ENCODE measurements at places on chromosomes 13 and 19.
A peak's percentile ranks its signal among the peaks of the same experiment; 100 is the strongest.

GRCh38 chr19:42542791-42543190 lies 14.5 kb upstream of the CEACAM1 start:
- no peak for DNase-seq

GRCh38 chr13:31330236-31330635 lies 130.5 kb downstream of the B3GLCT start:
- DNase-seq, result no peak

- DNase-seq, result no peak
Measured at GRCh38 chr13:24032252-24032651, 128.3 kb upstream of the SPATA13 start.

GRCh38 chr19:58569943-58570670 lies 3.0 kb downstream of the MZF1 start:
- DNase-seq, result no peak

- peak; percentile 5 for DNase-seq
Measured at GRCh38 chr13:96958286-96958891, 35.9 kb downstream of the OXGR1 start.

- DNase-seq, result no peak
Measured at GRCh38 chr13:27522847-27523246, 72.5 kb upstream of the MTIF3 start.

GRCh38 chr13:43573361-43573740 lies 213.4 kb downstream of the ENOX1 start:
- DNase-seq, result no peak

DNA sequence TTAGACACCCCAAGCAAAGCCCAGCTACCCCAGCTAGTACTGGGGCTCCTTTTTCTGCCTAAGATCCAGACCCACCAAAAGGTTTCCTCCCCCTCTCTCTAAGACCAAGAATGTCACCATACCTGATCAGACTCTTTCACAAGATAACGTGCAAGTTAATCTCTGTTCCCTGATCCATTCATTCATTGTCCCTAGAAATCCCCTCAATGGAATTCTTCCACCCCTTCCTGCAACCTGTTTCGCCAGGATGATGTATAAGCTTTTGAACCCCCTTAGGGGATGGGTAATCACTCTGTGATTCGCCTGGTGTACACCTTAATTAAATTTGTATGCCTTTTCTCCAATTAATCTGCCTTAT lies 17.3 kb upstream of the CLN5 start:
- DNase-seq, result no peak

- no peak for DNase-seq
Measured at GRCh38 chr13:95067303-95067702, 233.9 kb downstream of the ABCC4 start.

DNA sequence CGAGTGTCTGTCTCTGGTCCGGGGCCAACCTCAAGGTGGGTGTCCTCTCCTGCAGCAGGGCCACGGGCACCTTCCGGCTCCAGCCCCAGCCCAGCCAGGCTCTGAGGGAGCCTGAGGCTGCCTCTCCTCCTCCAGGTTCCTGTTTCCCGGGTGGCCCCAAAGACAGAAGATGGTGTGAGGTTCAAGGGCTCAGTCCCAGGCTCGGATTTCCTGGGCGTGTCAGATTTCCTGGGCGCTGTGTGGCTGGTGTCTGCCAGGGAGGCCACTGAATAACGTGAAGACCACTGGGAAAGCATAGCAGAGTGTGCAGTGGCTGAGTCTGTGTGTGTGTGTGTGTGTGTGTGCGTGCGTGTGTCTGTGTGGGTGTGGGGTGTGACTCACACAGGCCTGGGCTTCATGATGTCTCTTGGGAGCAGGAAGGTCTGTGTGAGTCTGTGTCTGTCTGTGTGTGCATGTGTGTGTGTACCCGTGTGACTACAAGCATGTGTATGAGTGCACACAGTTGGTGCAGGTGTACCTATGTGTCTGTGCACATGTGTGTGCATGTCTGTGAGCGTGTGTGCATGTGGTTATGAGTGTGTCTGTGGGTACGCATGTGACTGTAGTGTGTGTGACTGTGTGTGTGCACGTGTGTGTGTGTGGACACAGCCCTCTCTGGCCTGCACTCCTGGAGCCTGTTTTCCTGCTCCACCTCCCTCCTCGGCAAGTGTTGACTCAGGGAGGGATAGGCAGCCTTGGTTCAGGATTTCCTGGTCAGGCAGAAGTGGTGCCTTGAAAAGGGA lies 28.3 kb downstream of the CEBPA start:
- DNase-seq, result no peak

GRCh38 chr13:72565893-72566292 lies 161.5 kb downstream of the MZT1 start:
- DNase-seq, result no peak

- no peak for DNase-seq
Measured at GRCh38 chr13:46207828-46208227, 3.9 kb upstream of the LRRC63 start.

DNA sequence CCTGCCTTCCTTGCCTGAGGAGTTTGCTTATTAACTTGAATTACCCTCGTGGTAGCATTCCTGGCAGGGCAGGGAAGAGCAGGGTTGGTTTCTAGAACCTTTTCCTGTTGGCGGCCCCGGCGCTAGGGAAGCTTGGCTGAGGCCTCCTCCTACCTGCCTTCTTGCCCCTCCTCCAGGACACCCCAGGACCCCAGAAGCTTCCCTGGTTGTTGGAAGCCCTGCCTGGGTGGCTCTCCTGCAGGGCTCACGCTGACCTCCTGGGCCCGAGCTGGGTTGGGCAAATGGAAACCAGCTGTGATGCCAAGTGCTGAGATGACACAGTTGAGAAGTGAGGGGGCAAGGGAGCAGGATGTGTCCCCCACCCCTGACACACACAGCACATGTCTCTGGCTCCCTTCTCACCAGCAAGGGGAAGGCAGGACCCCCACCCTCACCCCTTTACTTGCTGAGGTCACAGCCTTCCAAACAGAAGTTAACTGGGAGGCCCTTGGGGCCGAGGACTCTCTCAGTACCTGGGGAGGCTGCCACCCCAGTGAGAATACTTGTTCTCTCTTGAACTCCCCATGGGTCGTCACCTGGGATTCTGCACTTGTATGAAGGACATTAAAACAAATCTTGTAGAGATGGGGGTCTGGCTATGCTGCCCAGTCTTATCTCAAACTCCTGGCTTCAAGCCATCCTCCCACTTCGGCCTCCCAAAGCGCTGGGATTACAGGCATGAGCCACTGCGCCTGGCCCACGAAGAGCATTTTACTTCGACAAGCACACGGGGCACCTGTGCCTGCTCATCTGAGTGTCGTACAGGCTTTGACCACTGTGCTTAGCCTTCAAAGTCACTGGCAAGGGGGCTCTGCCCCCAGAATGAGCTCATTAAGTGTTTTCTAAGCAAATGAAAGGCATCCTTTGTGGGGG lies 10.5 kb downstream of the CEBPA start:
- no peak for DNase-seq

- no peak for DNase-seq
Measured at GRCh38 chr19:42024622-42025111, 30.6 kb upstream of the ATP1A3 start.

GRCh38 chr13:48476686-48477085 lies 56.2 kb downstream of the RCBTB2 start:
- DNase-seq, result no peak

- no peak for DNase-seq
Measured at GRCh38 chr19:10474962-10475451, 28.1 kb downstream of the KEAP1 start.

DNA sequence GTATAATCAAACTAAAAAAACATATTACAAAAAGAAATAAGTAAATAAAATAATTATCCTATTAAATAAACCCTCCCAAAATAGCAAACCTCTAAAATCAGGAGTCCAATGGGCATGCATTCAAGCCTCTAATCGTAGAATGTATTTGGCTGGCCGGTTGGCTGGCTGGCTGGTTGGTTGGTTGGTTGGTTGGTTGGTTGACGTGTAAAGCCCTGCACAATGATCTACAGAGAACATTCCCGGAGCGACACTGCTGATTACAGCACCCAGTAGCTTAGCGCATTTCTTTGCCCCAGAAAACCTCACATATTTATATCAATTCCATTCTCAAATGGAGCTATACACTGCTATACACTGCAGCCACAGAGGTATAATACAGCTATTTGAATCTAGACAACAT lies 65.6 kb downstream of the SACS start:
- DNase-seq, result no peak

GRCh38 chr13:50923272-50923671 lies 13.7 kb downstream of the RNASEH2B start:
- no peak for DNase-seq

GRCh38 chr19:12997967-12998940 lies 3.0 kb downstream of the NFIX start:
- no peak for DNase-seq

DNA sequence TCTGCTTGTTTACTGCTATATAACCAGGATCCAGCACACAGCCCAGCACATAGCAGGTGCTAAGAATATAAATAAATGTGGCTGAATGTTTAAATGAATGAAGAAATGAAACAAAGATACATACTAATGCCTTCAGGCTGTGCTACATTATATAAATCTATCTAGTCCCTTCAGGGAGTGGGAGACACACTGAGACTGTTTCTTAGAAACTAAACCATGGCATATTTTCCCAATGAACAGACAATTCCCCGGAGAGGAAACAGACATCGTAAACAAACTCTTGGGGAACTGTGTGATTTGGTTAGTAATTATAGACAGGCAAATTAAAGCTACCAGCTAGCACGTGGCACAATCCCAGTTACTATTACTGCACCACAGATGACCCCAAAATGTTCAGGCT lies 9.7 kb upstream of the FEM1A start:
- DNase-seq, result no peak

DNA sequence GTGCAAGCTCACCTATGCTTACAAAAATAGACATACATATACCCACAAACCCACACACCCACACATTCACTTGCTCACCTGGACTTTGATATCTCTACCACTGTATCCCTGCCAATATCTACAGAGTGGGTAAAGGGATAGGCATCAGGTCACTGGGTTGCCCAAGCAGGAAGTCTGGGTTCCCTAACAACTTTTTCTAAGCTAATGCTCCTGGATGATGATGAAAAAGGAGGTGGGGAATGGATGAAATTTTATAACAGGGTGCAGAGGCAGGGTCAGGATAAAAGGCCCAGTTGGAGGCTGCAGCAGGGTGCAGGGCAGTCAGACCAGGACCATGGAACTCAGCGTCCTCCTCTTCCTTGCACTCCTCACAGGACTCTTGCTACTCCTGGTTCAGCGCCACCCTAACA lies at the start of gene CYP2B6:
TSS of gene CYP2B6 (plus strand) at position 311 of the 410 bp plus-strand sequence. CDS start at position 335, 24 bp downstream.
- no peak for DNase-seq

- no peak for DNase-seq
Measured at GRCh38 chr13:113369881-113370280, 6.0 kb upstream of the GRTP1 start.

DNA sequence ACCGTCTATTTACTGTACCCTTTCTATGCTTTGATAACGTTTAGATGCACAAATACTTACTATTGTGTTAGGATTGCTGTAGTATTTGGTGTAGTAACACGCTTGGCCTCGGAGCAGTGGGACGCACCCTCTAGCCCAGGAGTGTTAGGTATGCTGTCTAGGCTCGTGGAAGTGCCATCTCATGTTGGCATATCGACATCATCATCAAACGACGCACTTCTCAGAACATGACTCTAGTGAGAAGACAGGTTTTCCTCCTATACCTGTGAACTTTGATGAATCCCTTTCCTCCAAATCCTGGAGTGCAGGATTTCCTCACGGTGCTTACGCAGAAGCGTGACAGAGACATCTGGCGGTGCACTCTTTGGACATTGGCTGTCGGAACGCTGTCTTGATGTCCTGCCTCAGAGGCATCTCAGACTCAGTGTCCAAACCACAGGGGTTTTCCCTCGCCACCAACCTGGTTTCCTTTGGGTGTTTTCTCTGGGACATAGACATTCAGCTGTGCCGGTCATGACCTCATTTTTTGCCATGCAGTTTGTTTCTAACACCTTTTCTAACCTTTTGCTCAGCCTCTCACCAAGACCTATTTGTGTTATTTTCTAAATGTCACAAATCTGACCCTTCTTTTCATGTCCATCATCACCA lies 6.3 kb downstream of the SNRNP70 start:
- DNase-seq, result no peak

GRCh38 chr19:33325920-33326319 lies 23.6 kb upstream of the CEBPA start:
- DNase-seq, result no peak

GRCh38 chr13:48263196-48263595 lies 30.2 kb downstream of the ITM2B start:
- DNase-seq, result no peak

GRCh38 chr13:43664700-43665191 lies 122.0 kb downstream of the ENOX1 start:
- DNase-seq, result no peak

DNA sequence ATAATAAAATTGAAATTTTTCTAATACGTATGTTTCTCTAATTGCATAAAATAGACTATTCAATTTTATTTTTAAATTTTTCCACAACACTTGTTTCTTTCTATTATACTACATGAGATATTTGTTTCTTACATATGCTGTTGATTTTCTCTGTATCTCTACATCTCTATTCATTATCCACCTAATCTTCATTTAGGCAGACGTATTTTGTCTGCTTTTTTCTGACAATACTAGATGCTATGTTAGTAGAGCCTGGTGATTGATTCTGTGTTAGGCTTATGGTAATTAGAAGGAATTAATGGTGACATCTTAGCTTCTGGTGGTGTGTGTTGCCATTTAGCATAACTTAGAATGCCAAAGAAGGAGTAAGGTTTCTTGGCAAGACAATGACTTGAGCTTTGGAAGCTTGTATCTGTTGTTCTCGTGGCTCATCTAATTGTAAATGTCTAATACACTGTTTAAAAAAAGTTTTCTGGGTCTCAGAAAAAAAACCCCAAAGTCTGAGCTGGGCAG lies 1610.7 kb upstream of the PCDH20 start:
- no peak for DNase-seq

- DNase-seq, result no peak
Measured at GRCh38 chr13:111518161-111518792, 197.8 kb downstream of the TEX29 start.

DNA sequence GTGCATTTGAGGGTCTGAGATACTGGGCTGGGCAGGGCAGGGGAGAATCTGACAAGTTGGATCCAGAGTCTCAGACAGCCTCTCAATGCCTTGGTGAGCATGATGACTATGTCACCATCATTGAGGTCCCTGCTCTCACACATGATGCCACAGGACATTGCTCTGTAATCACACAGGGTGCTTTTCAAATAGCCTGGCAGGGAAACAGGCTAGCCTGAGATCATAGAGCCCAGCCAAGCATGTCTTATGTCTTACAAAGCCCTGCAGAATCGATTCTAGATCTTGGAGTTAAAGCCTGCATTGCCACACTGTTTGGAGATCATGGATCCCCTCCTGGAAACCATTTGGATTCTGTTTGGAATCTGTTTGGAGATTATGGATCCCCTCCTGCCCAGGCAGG lies 5.3 kb downstream of the KCNN1 start:
- no peak for DNase-seq

DNA sequence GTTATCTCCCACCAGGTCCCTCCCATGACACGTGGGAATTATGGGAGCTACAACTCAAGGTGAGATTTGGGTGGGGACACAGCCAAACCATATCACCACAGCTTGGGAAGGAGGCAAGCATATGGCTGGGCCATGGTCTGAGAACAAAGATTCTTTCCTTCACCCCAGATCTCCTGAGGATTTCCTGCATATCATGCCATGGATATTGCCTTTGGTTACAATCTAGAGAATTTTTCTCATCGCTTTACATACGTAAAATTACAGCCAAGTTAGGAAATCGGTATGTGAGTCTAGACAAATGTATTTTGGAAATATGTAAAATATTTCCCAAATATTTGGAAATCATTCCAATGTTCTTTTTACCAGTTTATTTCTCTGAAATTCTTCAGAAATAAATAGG lies 398.3 kb downstream of the RFC3 start:
- DNase-seq, result no peak

- no peak for DNase-seq
Measured at GRCh38 chr13:46178821-46179220, 3.2 kb downstream of the LCP1 start.
